PC-9 (cell line): ENCODE measurements at places on chromosomes 7 and 10. TPM values are rescaled to one million over a fixed set of nuclear protein-coding genes. Genes with fewer than 3 reads are reported as not detected.

KAZALD1 gene
- total RNA-seq = 19.7 and 21.2 TPM in 2 replicates

FAM237B gene
- total RNA-seq = not detected in 2 replicates

TAS2R41 gene
- not detected in 2 replicates for total RNA-seq

ALOX5 gene
- total RNA-seq = 66.5 and 86.8 TPM in 2 replicates

GJD4 gene
- not detected in 2 replicates for total RNA-seq

GRM8 gene
- not detected in 2 replicates for total RNA-seq

GRCh38 chr10:73872190-73872710, 2.1 kb downstream of the CAMK2G start:
- peak; percentile 94 for DNase-seq

- no peak for DNase-seq
These were observed 707.5 kb upstream of the FZD8 start for GRCh38 chr10:36349445-36350078.

DNA sequence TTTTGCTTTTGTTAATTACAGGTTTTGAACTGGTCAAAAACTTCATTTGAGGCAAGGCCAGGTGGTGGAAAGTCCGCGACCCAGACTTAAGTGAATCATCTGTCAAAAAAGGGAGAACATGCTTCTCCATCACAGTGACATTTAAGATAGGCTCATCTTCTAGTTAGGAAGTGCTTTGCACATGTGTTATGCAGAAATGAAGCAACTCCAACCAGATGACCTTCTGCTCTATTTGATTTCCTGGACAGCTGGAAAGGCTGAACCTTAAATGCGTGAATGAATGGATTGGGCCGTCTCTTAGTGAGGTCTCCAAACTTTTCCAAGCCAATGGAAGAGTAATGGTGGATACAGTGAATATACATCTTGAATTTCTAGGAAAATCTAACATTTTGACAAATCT, 101.6 kb upstream of the FAM13C start:
- no peak for DNase-seq

DNA sequence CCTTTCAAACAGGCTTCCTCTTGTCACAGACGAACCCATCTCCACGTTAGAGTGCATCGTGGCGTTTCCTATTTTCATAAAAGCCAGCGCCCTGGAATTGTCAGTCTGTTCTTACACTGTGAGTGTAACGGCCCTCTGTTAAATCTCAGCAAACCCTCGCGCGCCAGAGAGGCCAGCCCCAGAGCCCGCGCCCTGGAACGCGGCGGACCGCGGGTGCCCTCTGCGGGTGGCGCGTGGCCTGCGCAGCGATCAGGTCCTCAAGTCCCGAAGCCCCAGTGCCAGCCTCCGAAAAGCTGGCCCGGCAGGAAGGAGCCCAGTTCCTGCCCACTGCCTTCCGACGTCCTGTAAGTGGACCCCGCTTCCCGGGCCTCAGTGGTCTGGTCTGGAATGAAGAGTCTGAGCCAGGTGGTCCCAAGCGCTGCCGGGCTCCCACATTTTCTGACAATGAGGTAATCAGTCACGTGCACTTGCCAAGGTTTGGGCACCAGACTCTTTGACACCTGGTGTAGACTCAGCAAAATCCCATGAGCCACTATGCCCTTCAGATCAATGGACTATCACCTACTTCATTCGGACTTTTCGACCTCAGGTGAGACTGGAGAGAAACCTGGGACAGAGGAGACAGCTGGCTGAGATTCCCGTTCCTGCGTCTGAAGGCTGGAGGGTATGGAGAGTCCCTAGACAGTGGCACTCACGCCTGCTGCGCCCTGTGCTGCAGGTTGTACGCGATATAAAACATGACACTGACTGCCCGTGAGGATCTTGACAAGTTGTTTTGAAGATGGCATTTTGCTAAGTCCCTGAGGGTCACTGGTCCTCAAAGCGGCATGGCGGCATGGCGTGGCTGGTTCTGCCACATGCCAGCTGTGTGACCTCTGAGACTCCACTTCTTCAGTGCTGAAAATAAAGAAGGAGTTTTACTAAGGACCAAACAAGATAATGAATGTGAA, 109.4 kb upstream of the LANCL2 start:
- peak; percentile 81 for DNase-seq

GRCh38 chr10:6141296-6142151, 52.7 kb downstream of the RBM17 start:
- peak; percentile 63 for DNase-seq

DNA sequence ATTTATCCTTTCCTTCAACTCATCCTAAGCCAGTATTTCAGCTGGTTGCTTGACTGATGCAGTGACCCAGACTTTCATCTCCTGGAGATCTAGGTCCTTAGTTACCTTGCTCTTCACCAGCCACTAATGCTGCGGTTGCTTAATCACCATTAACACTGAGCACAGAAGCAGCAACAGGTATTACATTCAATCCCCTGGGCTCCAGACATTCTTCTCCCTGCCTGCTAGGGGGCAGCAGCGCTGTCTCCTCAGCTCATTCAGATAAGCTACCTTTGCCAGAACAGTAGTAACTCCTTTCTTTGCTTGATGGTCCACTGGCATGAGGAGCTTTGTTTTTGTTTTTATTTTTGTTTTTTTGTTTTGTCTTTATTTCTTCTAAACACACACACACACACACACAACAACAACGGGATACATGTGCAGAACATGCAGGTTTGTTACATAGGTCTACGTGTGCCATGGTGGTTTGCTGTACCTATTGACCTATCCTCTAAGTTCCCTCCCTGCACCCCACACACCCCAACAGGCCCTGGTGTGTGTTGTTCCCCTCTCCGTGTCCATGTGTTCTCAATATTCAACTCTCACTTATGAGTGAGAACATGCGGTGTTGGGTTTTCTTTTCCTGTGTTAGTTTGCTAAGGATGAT, 1043.2 kb upstream of the C7orf33 start:
- DNase-seq = peak; percentile 8

- no peak for DNase-seq
These were observed 26.1 kb upstream of the RSU1 start for GRCh38 chr10:16843252-16843870.

DNA sequence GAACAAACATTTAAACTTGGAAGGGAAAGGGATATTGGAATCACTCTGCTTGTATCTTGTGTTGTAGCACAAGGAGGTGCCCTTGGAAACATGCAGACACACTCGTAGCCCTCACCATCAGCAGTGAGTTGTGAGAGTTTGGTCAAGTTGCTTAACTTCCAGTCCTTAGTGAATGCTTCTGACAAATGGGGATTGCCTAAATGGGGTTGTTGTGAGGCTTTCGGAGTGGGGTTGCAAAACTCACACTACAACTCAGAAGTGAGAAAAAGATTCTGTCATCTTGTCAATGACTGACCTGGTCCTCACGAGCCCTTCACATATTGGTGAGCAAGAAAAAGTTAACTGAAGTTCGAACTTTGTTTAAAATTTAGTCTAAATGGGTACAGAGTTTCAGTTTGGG, 29.0 kb upstream of the GSDME start:
- DNase-seq = no peak

- DNase-seq = no peak
These were observed 248.1 kb downstream of the LRMDA start for GRCh38 chr10:75679536-75679935.

DNA sequence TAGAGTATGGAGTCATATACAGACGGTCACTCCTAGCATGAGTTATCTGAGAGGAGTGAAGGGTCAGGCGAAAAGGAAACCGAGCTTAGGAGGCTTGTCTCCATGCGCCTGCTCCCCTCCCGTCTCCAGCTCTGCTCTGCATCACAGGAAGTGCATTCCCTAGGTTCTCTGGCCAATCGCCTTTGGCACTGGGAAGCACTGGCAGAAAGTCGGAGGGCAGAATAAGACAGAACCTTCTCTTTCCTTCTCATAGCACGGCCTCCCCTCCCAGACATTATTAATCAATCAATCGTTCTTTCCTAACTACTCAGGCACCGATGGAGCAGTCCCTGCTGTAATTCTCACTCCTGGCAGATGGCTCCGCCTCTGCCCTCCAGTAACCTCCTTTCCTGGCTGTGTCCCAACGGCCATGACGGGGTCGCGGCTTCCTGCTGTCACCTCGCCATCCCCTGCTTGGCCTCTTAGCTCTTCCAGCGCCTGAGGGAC, 177.1 kb downstream of the FRMD4A start:
- DNase-seq = peak; percentile 10

DNA sequence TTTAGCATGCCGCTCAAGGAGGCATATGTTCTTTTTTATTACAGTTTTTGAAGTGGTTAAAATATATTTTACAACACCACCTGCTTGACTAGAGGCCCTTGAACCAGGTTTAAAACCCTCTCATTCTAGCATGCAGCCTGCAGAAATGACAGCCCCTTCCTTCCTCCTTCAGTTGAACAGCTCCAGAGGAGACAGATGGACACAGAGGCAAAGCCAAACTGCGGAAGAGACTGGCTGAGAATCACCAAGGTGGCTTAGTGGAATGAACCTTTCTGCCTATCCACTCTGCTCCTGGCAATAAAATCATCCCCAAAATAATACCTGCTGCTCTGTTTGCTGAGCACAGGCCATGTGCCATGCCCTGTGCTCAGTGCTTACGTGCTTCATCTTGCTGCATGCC, 23.9 kb upstream of the PLPP4 start:
- no peak for DNase-seq

DNA sequence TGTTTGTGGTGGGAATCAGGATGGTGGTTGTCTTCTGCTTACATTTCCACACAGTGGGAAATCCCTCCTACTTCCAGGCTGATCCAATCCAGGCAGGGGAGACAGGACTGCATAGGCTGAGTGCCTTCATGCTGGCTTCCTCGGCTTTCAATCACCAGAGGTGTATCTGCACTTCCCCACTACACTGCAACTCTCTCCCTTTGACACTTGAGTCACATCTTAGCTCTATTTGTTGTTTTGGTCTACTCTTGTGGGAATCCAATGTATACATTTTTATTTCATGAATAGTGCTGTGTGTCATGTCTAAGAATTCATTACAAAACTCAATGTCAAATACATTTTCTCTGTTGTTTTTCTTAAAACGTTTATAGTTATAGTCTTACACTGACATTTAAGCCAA, 735.6 kb downstream of the XPNPEP1 start:
- no peak for DNase-seq

- no peak for DNase-seq
These were observed at the start of gene LAMB4 for GRCh38 chr7:108130261-108130660. TSS of gene LAMB4 (minus strand) at chr7:108130361. CDS start at chr7:108123164, 7,197 bp downstream.
